Stimulated activated CD4-positive, alpha-beta T cell treated with anti-CD3 and anti-CD28 coated beads, Interleukin-1b, Interleukin-23, amount 100 ng/mL, for 24 hours (primary cell): ENCODE measurements at places on chromosomes 11 and 22.

DNA sequence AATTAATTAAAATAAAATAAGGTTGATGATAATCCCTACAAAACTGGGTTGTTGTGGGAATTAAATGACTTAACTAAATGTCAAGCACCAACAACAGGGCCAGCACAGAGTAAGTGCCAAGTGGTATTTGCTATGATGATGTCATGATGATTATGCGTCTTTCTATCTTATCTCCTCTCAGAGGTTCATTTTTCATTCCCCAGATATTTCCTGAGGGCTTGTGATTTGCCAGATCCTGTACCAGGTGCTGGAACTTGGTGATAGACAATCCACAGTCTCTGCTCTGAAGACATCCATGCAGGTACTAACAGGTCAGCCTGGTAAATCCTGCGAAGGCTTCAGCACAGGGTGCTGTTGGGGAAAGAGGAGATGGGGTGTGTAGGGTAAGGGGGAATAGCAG, 8.1 kb upstream of the MYH9 start:
- DNase-seq: no peak

- DNase-seq: no peak
Measured at GRCh38 chr11:34909415-34909814, 6.8 kb downstream of the APIP start.

DNA sequence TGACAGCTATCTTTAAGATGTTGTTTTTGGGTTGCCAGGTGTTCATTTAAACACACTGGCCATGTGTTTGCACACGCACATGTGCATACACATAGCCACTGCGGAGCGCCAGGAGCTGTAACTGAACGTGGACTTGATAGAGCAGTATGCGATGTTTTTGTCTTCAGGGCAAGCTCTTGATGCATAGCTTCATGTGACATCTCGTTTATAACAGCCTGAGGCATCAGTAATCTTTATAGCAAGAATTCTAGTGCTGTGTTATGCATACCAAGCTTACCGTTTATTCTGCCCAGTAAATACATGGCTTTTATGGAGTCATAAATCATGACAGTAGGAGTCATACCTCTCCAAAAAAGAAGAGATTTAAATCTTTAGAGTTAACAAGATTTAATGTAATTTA, 87.0 kb downstream of the ATXN10 start:
- no peak for DNase-seq

DNA sequence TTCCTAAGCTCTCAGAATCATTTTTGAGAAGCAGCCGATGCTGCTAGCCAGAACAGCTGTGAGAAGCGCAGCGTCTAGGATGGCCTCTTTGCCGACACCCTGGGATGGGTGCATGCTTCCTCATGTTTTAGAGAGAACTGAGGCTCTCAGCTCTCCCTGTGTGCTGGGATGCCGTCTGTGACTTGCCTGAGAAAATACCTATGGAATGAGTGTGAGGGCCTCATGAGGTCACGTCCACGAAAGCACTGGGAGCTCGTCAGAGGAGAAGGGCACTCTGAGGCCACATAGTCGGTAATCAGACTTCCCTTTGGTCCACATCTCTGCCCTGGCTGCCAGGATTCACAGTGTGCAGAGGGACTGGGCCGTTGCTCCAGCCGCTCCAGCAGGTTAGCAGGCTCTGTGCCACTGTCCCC, 54.7 kb downstream of the MICAL3 start:
- no peak for DNase-seq

GRCh38 chr11:10659339-10660216, 34.0 kb downstream of the IRAG1 start:
- no peak for DNase-seq
